ENCODE measurements at places on chromosomes 5 and 9. TPM values are rescaled to one million over a fixed set of nuclear protein-coding genes. Genes with fewer than 3 reads are reported as not detected.

DNA sequence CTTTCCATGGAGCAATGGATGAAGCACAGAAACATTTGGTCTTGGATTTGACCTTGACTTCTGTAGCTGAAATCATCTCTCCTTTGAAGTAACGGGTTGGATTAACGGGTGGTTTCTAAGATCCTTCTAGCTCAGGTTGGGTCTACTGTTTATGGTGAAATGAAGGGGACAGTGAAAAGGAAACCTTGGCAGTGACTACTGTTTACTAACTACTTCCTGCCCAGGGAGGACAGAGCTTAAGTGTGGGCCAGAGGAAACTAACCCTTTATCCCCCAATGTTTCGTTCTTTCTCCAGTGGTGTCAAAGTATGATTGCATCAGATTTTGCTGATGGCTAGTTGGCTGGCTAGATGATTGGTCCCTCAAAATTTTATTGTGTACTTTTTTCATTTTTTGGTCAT lies 22.2 kb downstream of the SKP2 start:
- DNase-seq, result no peak

DNA sequence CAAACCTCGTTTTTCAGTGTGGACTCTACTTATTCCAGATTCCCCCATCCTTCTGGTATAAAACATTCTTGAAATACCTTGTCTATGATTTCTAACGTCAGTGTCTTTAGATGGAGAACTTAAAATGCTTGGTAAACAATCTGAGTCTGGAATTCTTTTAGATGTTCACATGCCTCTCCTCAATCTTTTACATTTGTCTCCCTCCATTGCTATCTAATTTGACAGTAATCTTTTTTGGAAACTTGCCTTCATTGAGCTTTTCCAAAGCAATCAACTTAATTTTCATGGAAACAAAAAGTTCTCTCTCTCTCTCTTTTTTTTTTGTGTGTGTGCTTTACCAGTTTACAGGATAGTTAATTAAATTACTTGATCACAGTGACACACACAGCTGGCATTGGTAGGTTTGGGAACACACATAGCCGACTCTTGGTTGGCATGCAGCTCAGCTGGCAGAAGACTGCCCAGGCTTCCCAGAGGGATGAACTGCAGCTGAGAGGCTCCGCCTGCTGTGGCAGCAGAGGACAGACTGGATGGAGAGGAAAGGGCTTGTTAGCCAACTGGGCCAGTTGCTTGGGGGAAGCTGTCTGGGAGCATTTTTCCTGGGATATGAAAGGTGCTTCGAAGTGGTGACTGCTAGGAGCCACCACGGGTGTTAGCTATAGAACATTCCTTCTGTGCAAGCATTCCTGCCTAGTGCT lies 271.3 kb downstream of the ZSWIM6 start:
- DNase-seq, result no peak

TRPM3 gene
- 0.37 TPM for total RNA-seq

KIAA0825 gene
- total RNA-seq, result 0.07 TPM

- DNase-seq, result no peak
Observed at GRCh38 chr5:111422747-111423720, 89.3 kb downstream of the STARD4 start.

DNA sequence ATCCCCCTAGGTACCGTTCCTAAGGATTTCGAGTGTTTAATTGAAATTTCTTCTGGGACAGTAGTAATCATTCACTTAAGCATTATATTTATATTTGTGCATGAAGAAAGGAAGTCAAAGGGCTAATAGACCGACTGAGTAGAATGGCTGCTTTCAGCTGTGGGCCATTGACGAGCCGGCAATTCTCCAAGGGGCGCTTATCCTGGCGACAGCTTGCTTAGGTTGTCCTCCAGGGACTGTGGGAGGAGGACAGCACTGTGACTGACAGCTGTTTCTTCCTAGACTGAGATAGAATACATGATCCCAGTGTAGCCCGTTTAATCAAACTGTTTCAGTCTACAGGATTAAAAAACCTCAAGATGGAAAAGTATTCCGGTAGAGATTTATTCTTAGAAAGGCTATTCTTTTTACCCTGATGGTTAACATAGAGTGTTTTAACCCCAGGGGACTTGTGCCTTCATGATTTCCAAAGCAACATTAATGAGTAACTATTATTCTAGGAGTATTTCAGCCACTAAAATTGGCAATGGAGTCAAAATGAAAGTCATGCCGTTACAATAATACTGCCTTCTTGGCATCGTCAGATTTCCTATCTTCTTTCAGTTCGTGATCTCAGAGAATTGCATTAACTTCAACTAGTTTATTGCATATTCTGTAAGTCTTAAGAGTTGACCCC lies 943.1 kb upstream of the WWC1 start:
- no peak for DNase-seq

DNA sequence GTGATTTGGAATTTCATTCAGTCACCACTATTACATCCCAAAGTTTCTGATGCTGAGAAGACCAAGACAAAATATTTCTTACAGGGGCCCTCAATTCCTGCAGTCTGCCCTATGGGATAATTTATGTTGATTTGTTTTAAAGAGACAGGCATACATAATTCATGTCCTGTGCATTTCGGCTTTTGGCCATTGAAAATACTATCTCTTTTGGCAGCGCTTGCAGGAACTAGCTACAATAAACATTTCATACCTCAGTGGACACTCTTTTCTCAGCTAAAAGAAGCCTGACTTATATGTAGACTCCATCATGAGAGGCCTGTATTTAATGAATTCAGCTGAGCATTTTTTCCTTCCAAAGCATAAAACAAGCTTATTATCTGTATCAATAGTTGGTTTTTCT lies 451.9 kb upstream of the C9orf72 start:
- no peak for DNase-seq

DNA sequence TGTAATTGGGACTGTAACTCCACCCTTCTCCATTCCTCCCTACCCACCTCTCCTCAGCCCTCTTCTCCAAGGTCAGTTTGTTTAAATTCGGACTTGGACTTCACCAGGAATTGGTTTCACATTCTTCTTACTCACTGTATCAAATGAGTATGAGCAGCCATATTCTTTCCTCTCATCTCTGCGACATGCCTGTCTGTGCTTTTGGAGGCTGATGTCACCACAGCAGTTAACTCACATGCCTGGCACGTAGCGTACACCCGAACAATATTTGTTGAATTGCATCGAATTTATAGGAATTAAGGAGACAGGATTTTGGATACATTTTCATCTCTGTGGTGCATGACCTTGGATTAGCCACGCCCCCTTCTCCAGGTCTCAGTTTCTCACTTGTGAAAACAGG lies 291.1 kb downstream of the ASTN2 start:
- no peak for DNase-seq

DNA sequence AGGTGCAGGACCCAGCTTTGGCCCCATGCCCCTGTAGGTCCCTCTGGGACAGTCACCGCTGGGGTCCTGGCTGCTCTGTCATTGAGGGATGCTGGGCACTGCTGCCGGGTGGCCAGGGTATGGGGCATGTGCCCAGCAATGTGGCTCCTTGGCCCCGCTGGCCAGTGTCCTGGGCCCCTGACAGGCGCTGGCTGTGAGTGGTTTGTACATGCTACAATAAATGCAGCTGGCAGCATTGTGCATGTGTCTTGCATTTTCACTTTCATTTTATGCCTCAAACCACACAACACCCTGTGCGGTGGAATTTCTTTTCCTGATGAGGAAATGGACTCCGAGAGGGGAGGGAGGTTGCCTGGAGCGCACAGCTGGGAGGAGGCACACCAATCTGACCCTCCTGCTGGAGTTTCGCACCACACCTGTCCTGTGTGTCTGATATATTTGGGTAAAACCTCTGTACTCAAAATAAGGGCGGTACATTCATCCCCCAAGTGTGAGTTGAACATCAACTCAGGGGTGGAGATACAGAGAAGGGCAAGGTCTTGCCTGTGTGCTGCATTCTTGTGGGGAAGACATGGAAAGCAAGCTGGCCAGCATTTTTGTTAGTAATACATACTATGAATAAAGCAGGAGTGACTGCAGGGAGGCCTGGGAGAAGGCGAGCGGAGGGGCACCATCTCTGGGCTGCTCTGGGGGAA lies 11.7 kb downstream of the TSPAN17 start:
- DNase-seq, result peak; percentile 22

GRCh38 chr9:9061627-9062026 lies 1262.0 kb upstream of the DMAC1 start:
- DNase-seq, result no peak

OMD gene
- not detected for total RNA-seq

- DNase-seq, result no peak
Observed at GRCh38 chr5:1343315-1343751, 1.6 kb downstream of the CLPTM1L start.

GRCh38 chr9:108040783-108041182 lies 551.2 kb upstream of the KLF4 start:
- no peak for DNase-seq

DNA sequence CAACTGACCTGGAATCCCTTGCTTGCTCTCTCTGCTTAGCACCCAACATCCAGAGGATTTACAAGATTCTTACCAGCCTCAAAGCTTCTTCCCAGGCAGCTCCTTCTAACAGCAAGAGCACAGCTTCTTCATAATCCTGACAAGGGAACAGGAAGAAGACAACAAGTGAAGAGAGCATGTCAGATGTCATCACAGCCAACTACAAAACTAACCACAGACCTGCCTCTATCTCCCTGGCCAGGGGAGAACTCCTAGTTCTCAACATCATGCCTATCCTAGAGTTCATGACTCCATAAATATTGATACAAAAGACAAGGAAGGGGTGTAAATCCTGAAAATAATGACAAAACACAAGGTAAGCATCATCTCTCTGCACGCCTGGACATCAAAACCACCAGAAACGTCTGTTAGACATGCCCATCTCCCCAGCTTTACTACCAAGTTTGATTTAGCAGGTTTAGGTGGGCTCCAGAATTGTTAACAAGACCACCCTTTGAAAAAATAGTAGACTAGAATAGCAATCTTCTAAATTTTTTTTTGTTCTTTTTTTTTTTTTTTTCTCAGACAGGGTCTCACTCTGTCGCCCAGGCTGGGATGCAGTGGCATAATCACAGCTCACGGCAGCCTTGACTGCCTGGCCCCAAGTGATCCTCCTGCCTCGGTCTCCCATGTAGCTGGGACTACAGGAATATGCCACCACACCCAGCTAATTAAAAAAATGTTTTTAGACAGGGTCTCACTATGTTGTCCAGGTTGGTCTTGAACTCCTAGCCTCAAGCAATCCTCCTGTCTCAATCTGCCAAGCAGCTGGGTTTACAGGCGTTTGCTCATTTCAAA lies 20.2 kb downstream of the ACTL7A start:
- no peak for DNase-seq

TLR4 gene
- total RNA-seq, result 5.9 TPM

PCDHGA3 gene
- not detected for total RNA-seq

DNA sequence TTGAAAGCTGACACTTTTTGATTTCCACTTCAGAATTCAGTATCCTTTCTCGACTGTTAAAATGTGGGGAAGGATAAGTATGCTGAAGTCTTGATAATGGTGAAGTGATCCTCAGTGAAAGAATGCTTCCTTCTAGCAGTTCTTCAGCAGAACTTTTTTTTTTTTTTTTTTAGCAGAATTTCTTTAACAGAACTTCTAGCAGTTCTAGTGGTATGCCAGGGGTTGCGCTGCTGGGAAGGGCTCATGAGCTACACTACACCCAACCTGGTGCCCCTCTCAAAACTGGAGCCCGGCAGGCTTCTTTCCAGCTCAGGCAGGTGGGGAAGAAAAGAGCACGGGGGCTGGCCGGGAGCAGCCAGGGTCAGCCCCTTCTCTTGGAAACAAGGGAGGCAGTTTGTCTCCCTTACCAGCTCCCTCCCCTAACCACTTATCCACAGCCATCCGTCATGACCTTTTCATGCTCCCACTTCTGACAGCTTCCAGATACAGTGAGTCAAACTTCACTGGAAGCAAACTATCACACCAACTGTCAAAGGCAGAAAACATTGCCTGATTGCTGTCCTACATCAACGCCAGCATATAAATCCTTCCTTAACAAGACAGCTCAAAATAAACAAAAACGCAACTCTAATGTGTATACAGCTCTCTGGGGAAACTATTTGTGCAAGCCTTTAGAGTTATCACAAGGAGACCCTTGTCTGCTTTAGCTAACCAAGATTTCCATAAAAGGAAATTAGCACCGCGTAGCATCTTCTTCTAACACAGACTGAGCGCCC lies 211.5 kb downstream of the GAPVD1 start:
- peak; percentile 40 for DNase-seq

GRCh38 chr5:142007237-142007544 lies 5.6 kb downstream of the GNPDA1 start:
- no peak for DNase-seq

DNA sequence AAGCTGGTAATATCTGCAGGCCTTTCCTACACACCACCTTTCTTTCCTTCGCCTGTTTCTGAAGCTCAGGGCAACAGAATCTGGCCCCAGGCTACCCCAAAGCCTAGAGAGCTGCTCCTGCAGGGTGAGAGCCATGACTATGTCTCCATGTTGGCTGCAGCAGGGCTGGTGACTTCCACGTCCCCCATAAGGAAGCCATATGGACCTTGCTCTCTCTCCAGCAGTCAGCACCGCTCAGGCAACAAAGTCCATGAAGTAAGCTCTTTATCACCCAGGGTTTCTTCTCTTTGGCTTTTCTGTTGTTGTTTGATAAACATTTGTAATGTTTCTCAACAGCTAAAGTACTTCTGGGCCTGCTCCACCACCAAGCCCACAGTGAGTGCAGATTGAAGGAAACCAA lies 125.2 kb downstream of the SLIT3 start:
- no peak for DNase-seq

DNA sequence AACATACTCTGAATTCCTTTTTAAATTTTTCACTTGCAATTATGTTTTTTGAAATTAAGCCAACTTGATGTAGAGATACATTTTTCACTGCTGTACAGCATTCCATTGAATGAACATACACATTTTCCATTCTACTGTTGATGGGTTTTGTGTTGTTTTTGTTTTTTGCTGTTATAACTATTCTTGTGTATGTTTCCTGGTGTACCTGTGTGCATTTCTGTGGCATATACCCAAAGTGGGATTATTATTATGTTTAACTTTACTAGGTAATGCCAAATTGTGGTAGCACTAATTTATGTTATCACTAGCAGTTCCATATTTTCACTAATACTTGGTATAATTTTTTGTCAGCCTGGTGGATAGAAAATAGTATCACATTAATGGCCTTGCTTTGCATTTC lies 2.7 kb downstream of the RFESD start:
- DNase-seq, result no peak

DNA sequence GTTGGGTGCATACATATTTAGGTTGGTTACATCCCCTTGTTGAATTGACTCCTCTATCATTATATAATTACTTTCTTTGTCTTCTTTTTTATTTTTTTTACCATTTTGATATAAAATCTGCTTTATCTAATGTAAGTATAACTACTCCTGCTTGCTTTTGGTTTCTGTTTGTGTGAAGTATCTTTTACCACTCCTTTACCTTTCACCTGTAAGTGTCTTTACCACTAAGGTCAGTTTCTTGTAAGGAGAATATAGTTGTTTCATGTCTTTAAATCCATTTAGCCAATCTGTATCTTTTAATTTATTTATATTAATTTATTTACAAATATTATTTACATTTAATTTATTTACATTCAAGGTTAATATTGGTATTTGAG lies 33.0 kb downstream of the INSL4 start:
- DNase-seq, result no peak

DNA sequence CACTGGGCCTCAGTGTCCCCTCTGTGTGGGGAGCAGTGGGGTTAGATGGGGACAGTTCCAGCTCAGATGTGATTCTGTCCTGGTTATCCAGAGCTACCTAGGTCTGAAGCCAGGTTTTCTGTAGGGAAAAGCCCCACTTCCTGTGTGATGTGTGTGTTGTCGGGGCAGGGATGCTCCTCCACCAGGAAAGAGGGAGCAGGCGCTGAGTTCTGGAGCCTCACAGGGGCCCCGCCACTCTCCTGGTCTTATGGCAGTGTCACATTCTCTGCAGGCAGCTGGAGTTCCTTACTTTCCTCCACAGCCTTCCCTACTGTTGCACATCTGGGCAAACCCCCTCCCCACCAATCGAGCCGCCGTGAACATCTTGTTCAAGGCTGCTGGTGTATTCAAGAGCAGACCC lies 39.1 kb upstream of the GRHPR start:
- DNase-seq, result no peak

TTC16 gene
- total RNA-seq, result not detected
